ENCODE measurements at places on chromosomes 12 and 14.

DNA sequence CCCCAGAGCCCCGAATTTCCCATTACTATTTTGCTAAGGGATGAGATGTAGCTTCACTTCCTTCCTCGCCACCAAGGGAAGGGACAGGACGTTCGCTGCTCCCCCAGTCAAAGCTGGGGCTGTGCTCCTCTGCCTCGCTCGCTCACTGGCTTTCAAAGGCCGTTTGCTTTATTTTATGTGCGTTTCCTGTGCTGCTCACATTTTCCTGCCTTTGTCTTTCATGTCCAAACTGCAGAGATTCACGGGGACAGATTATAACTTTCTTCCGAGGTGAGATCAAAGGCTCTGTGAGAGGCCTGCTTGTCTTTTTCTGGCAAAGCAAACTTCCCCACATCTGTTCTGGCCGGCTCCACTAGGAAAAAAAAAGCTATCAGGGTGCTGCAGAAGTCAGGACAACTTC, 76.0 kb upstream of the FZD10 start:
- no peak for DNase-seq

DNA sequence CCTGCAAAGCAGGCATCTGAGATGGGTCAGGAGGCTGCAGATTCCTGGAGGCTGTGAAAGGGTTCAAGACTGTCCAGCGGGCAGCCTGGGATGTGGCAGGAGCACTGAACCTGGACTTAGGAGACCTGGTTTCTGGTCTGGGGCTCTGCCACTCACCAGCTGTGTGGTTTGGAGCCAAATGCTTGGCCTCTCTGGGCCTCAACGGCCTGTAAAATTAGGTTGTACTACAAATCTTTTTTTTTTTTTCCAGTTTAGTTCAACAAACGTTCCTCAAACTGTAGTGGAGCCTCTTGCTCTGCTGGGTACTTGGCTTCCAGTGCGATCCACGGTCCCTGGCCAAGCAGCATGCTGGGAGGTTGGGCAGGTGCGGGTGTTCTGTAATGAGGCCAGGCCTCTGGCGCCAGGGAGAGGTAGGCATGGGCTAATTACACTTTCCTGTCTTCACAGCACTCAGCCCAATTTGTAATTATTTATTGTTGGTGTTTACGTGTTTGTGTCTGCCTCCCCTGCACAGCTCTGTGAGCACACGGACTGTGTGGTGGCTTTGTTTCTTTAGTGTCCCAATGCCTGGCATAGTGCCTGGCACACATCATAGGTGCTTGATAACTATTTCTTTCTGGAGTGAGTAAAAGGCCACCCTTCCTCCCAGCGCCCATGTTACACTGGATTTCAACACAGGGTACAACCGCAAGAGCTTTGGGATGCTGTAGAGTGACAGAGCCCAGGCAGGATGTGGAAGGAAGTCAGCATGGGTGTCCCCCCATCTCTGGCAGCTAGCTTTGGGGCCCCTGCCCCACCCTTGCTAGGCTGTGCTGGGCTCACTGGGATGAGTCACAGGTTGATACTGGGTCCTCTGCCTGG, 5.8 kb upstream of the KRT80 start:
- DNase-seq = no peak

DNA sequence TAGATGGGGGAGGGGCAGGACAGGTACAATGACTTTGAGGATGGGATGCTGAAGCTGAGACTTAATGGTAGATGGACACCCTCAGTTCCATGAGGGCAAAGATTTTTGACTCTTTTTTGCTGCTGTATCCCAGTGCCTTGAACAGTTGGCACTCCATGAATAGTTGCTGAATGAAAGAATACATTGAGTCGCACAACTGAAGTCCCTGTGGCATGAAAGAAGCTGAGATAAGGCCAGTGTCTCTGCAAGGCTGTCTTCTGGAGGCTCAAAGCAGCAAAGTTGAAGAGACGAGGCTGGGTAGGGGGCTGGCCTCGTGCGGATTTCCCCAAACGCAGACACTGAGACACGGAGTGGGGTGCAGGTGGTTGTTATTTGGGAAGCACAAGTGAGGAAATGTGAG, 179.3 kb downstream of the ADCK1 start:
- no peak for DNase-seq

DNA sequence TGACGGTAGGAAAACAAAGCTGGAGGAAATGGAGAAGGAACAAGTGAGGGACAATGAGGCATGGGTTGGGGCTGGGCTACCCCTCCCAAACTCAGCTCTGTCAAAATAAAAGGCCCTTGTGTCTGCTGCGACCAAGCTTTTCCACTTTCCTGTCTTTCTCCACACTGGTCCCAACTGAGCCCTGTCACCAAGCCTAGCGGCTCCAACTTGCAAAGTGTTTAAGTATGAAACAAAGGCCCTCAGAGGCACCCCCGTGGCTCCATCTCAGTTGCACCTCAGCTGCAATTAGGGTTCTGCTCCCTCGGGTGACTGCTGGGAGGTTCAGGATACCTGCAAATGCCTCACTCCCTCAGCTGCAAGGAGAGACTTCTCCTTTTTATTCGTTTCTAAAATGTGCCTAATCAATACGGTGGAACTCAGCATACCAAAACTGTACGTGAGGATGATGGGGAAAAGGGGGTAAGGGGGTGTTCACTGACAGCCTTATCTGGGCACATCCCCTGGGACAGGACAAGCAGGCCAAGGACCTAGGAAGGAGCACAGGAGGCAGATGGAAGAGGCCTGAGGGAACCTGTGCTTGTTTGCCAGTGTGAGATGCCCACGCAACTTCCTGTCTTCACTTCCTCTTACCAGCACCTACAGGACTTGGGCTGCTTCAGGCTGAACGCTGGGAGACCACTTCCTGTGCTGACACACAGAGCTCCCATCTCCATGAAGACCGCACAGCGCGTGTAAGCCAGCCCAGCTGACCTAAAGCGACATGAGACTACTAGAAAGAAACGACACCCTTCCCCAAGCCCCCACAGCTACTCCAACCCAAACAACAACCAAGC, 8.9 kb downstream of the VAMP1 start:
- DNase-seq = peak; percentile 65

DNA sequence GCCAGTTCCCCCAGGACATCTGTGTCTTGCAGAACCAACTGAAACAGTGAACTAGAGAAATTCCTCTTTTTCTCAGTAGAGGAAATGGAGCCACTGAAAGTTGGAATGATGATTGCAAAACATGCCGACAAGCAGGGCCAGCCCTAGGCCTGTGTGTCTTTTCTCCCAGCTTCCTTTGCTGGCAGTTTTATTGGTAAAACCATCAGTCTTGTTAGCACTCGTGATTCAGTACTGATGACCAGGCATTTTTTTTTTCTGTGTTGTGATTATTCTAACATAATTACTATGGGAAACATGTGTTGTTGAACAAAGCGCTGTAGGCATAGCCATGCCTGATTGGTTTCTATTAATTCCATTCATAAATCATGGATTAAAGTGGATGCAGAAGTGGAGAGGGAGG, 620.7 kb downstream of the AACS start:
- no peak for DNase-seq

- DNase-seq = no peak
Observed at GRCh38 chr14:53193193-53193592, 40.1 kb upstream of the DDHD1 start.

DNA sequence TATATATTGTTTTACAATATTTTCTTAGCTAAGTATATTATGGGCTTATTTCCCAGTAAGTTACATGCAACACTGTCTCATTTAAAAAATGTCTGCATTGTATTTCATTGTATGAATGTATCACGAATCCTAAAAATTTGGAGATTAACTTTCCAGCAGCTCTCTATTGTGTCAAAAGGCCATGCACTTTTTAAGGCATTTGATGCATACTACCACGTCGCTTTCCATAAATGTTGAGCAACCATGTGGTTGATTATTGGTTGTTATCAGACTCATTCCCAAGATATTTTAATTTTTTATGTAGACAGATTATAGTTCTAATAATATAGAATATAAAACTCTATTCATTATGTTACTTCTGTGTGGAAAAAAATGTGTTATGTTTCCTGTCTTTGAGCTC, 79.9 kb downstream of the SMOC1 start:
- DNase-seq = no peak

GRCh38 chr14:100442498-100443490, 119.7 kb downstream of the SLC25A47 start:
- DNase-seq = no peak

GRCh38 chr14:21999402-21999801, 325.8 kb upstream of the OR4E1 start:
- DNase-seq = no peak

DNA sequence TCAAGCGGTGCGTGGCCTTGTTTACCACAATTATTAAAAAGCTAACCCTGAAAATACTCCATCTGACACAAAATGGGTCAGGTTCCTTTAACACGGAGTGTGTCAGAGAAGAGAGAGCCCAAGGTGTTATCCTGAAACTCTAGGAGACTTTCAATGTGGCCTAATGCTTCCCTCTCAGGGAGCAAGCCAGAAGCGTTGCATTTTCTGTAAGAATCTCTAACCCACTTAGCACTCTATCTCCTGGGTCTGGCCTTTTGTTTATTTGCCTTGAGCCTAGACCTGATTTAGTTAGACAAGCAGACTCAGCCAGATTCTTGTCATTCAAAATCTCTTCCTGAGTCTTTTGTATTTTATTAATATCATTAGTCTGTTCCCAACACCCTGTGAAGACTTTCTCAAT, 184.0 kb upstream of the SYT1 start:
- no peak for DNase-seq

DNA sequence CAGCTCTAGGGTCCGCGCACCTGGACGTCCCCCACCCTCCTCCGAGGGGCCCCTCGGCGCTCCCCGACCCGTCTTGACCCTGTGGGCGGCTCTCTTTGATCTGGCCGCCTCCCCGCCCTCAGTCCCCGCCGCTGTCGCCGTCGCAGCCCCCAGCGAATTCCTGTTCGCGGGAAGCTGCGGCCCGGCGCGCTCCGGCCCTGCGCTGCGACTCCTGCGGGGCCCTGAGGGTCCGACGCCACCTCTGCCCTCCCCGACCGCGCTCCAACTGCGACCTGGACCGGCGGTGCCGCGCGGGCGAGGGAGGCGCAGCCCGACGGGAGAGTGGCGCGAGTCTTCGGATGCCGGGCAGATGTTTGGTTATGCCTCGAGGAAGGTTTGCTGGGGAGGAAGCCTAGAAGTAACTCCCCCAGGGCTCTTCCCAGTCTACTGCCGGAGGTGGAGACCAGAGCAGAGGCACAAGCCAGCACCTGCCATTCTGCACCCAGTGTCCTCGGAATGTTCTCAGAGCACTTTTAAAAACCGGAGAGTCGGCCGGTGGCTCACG, 440 bp upstream of the ISM2 start:
- DNase-seq = no peak

- DNase-seq = no peak
Observed at GRCh38 chr14:89425931-89426330, 8.9 kb upstream of the FOXN3 start.

DNA sequence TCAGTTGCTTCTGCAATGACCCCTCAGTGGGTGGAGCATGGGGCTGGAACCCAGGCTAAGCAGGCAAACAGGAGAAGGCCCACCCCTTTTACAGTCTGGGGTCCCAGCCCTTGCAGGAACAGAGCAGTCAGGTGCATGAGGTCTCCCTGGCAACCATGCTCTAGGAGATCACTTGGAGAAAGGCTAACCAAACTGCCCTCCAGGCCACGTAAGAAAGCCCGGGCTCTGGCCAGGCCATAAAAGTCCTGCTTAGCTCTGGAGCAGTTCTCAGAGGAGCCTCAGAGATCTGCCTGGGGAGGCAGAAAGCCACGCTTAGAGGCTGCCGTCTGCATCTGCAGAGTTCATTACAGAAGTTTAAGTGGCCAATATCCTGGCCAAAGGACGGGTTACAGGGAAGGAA, 15.0 kb upstream of the TC2N start:
- DNase-seq = no peak

DNA sequence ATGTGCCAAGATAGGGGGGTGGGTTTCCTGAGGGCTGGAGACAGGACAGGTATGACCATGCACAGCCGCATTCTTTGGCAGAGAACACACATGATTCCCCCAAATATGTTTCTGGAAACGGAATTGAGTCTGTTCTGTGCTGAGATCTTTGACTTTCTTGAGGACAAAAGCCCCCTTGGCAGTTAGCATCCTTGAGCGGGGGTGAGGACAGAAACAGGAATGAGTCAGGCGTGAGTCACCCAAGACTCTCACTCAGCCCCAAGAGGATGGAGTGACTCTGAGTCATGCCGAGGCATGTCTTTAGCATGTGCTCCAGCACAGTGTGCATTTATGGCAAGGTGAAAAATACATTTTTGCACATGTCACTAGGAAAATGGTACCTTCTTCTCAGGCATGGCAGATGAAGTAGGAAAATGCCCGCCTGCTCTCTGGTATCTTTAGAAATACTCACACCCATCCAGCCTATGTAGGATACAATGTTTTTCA, 52.1 kb downstream of the DAD1 start:
- peak; percentile 84 for DNase-seq

- DNase-seq = no peak
Observed at GRCh38 chr12:116600959-116601918, 42.1 kb downstream of the MAP1LC3B2 start.

- no peak for DNase-seq
Observed at GRCh38 chr12:79327465-79327864, 363.3 kb downstream of the PAWR start.

GRCh38 chr14:24130717-24131548, 474 bp downstream of the FITM1 start:
- DNase-seq = no peak

DNA sequence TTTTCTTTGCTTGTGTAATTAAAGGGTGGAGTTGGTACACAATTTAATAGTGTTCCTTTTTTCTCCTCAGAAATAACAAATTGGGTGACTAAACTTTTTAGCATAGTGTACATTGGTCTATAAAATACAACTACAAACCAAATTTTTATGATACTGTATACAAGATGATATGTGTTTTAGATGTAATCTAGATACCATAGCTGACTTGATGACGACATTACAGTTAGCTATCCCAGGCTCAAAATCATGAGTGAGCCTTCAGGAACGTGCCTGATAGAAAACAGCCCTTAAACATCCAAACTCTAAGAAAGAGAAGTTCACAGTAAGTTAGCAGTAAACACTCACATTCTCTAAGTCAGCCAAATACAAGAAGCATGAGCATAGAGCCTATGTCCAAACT, 99.0 kb upstream of the SSTR1 start:
- DNase-seq = no peak

- no peak for DNase-seq
Observed at GRCh38 chr14:105508601-105509000, 17.6 kb downstream of the TEDC1 start.
